Upper lobe of left lung (tissue), 6 donors: ENCODE measurements at places on chromosomes 7 and 10.

- DNase-seq, result no peak
Observed at GRCh38 chr10:16316733-16317390, 119.9 kb upstream of the PTER start.

- no peak for DNase-seq
Observed at GRCh38 chr10:7378602-7379403, 32.0 kb downstream of the SFMBT2 start.

DNA sequence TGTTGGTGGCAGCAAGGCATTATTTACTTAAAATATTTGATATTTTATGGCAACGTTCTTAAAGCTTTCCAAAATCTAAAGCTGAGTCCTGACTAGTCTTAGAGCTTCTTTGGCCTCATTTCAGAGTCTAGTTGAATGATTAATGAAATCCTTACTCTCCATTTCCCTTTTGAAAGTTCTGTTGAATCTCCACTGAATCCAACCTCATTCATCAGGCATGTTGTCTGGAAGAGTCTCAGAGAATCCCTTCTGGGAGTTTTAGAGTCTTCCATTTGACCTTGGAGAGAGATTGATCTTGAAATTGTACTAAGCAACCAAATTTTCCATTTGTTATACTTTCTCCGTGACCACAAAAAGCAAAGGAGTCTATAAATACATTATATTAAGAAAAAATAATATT lies 198.5 kb upstream of the TMEM196 start:
- no peak for DNase-seq

- no peak for DNase-seq
Observed at GRCh38 chr10:114486938-114487814, 82.9 kb upstream of the AFAP1L2 start.

GRCh38 chr10:63208986-63209385 lies 75.9 kb downstream of the NRBF2 start:
- DNase-seq, result no peak

GRCh38 chr10:120110196-120110595 lies 217.7 kb downstream of the SEC23IP start:
- DNase-seq, result no peak
